ENCODE measurements at places on chromosomes 4 and X.

DNA sequence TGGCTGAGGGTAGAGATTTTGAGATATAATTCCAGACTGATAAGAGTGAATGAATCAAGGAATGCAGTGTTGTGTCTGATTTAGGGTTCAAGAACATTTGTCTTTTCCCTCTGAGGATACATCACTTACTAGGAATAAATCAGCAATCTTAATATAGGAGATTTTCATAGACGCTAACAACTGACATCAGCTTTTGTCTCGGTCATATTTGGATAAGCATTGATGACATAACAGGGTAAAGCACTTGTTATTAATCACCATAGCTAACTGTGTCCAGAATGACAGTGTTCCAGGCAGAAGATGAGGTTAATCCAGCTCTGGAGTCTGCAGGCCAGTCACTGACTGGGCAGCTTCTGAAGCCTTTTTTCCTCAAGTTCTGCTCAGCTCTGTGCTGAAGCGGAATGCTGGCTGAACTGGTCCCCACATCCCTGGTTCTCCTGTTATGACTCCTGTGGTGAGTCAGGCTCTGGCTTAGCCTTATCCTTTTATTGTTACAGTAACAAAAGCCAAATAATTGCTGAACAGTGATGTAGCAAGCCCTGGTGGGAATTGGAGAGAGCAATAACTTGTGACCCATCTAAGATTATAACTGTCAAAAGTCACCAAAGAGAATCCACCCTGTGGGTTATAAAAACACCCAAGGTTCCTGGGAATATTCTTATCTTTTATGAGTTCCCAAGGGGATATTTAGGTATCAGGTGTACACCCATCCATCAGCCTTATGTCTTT, 41.8 kb downstream of the FNIP2 start:
- peak; percentile 61 for DNase-seq

DNA sequence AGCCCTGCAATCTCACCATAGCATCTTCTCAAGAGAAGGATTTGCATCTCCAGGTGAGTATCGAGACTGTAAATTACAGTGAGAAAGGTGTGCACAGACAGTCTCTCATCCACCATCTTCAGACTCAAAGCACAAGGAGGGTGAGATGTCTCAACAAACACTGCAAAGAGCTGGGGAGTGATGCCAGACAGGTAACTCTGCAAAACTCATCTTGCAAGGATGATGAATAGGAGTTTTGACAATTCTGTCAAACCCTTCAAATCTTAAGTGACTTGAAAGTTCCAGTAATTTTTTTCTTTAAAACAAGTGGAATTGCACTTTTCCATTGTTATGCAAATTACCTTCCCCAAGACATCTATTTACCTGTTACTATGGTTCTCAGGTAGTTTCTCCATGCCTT, 277.2 kb upstream of the VCX3A start:
- DNase-seq: no peak

- no peak for DNase-seq
Measured at GRCh38 chrX:109635146-109635545, 10.2 kb upstream of the KCNE5 start.

- no peak for DNase-seq
Measured at GRCh38 chr4:35461931-35462659, 782.2 kb downstream of the ARAP2 start.

DNA sequence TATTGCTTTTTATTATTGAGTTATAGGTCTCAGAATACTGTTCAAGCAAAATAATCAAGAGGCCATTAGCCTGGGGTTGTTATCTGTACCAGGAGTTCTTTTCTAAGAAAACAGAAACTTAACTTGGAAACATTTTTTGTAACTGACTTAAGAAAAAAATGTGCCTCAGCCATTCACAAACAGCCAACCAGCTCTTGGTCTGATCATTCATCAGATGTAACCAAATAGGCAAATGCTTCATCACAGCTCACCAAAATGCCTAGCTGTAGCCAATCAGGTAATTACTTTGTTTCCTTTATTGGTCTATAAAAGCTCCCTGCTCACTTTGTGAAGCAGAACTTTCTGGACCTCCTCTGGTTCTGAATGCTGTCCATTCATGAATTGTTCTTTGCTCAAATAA, 387.7 kb downstream of the FAT4 start:
- no peak for DNase-seq

DNA sequence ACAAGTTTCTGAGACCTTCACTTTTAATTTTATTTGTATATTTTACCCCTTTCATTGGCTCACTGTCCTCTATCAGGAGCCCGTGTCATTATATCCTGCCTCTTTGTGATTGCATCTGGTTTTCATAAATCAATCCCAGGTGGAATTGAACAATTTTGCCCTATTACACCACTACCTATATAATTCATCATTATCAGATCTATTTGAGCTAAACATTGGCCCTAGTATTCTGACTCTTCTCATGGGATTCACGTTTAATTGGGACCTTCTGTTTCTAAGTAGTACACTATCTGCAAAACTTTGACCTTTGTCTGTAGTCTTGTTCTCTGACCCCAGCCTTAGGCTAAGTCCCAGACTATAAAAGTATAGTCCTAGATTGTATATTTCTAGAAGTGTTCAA, 114.1 kb downstream of the FAT4 start:
- DNase-seq: no peak

DNA sequence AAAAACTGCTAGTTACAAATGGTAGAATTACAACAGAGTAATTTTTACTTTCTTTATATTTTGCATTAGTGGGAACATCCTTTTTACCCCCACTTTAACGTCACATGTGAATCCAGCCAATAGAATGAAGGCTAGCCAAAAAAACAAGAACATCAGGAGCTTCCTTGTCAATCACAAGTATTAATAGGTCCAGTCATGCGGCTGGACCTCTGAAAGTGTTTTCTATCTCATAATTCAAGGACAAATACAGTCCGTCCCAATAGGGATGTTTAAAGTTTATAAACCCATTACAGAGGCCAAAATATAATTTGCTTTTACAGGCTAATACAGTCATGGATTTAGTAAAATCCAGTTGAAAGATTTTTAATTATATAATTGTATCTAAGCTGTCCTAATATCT, 110.7 kb downstream of the APBB2 start:
- DNase-seq: no peak

GRCh38 chrX:70134116-70134477, 850 bp downstream of the IGBP1 start:
- no peak for DNase-seq

DNA sequence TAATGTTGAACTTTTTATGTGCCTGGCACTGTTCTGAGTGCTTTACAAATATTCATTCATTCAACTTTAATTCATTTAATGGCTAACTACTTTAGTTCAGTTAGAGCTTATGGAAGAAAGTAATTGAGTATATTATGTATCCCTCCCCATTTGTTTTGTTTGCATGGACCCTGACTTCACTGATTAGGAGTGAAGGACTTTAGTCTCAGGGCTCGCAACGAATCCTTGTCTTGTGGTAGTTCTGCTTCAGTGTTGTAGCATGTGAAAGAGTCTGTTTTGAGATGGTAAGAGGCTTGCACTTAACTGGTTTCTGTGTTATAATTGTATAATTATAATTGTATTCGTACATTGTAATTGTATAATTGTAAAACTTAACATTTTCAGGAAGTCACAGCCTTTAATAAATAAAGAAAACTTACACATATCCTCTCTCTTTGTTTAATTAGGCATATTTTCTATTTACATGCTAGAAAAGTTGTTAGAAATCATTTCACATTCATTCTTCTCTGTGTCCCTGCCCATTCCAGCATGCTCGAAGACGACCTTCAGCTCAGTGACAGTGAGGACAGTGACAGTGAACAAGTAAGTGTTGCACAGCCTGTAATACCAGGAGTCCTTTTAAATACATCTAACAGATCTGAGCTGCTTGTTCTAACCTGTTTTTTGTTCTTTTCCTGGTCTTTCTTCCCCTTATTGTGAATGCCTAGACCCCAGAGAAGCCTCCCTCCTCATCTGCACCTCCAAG, 115.1 kb downstream of the KLHL8 start:
- no peak for DNase-seq

- no peak for DNase-seq
Measured at GRCh38 chr4:165367040-165367439, 11.8 kb upstream of the CPE start.

GRCh38 chrX:38260231-38260630, 39.6 kb upstream of the SRPX start:
- DNase-seq: no peak

DNA sequence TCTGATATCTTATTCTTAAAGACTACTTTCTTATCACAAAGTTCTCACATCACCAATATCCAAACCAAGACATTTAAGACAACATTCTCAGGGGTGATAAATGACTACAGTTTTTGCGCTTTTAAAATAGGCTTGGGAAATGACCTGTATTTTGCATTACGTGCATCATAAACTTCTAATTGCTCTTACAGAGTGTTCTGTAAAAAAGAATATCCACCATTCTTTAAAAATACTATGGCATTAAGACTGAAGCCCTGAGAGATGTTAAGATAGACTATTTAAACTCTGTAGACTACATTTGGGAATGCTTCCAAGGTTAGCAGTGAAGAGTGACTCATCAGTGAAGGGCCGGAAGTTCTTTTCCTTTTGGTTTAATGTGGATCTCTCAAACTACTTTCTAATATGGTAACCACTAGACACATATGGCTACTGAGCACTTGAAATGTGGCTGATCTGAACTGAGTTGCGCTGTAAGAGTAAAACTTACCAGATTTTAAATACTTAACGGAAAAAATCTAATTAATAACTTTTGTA, 518.8 kb upstream of the FTHL17 start:
- DNase-seq: no peak

DNA sequence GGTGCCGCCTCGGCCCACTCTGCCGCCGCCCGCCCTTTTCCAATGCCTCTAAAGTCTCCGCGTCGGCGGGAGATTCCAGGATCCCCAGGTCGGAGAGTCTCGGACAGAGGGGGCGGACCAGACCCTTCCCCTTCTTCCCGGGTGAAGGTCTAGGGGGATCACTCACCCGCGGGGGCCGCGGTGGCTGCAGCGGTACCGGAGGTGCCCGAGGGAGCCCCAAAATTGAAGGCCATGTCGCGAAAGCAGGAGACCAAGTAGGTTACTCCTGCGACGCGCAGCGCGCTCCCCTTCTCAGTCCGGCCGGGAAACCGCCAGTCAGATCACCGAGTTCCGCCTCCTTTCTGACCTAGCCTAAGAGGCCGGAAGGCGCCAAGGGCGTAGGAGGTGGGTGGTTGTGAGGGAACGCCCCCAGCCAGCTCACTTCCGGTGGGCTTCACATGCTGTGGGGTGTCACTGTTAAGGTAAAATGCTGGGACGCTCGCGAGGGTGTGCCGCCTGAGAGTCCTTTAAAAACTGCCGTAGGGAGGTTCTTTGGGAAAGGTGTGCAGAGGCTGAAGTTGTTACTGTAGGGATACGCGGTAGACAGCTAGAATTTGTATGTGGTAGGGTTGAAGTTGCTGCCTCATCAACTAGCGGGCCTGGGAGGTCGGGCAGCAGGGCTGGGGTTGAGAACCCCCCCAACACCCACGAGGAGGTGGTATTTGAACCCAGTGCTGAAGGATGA, at the start of gene NUP54:
TSS of gene NUP54 (minus strand) at position 256 of the 724 bp plus-strand sequence. CDS start at position 233, 23 bp downstream.
- DNase-seq: peak; percentile 98

DNA sequence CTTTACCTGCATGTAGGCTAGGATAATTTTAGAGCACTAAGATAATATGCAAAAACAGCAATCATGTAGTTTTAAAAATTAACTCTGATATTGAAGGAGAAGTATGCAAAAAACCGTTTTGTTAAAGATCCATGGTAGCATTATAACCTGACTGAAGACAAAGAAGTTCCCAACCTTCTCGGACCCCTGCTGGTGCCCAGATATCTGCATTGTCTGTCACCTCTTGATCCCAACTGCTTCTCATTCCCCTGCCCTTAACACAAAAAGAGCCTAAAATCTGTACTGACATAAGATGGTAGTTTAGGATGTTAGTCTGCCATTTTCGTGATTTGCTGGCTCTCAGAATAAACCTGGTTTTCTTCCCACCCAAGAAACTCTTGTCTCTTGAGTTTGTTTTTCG, 61.5 kb upstream of the UCP1 start:
- DNase-seq: no peak

- no peak for DNase-seq
Measured at GRCh38 chr4:77269505-77269904, 112.5 kb downstream of the CCNG2 start.

- no peak for DNase-seq
Measured at GRCh38 chr4:89299153-89299791, 8.3 kb downstream of the GPRIN3 start.

- no peak for DNase-seq
Measured at GRCh38 chrX:79452881-79453280, 85.7 kb upstream of the ITM2A start.

DNA sequence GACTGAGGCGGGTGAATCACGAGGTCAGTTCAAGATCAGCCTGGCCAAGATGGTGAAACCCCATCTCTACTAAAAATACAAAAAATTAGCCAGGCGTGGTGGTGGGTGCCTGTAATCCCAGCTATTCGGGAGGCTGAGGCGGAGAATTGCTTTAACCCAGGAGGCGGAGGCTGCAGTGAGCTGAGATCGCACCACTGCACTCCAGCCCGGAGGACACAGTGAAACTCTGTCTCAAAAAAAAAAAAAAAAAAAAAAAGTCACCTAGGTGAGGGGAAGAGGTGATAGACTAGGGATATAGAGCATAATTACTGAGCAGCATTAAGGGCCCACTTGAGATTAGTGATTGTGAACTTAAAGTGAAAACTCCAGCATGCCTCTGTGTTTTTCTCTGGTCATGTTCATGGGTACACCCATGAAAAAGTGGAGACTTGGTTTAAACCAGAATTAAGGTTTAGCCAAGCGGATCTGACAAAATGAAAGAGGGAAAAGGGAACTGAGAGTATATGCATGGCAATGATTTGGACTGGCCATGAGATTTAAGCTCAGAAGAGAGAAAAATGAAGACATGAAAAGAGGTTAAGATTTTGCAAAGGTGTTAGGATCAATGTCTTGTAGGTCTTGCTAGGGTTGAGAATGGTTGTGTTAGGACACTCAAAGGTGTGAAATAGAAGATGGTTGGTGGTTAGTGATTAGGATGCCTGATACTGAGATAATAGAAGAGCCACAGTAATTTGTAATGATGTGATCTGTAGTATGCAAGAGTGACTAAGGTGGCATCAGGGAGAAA, 105.0 kb downstream of the RAB28 start:
- DNase-seq: no peak

DNA sequence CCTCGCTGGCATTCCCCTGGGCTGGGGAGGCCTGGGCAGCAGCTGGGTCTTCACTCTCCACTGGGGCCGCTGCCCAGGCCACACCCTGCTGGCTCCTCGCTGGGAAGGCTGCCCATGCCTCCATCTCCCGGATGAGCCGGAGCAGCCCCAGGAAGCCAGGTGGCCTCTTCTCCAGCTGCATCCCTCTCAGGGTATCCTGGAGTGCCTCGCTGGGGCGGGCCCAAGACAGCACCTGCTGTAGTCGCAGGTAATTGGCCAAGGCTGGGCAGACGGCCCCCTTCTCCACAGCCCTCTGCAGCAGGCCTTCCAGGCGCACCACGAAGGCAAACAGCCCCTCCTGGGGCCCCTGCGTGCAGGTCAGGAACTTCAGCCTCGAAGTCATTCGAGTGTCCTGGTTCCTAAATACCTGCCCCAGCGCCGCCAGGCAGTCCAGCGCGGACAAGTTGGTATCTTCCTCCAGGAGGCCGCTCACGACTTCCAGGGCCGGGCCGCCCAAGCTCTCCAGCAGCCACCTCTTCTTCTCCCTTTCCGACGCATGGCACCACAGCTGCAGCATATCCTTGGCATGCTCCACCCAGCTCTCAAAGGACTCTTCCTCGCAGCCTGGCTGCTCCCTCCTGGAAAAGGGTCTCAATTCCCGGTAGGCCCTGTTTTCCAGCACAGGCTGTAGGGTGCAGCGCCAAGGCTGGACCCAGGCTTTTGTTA, 3.7 kb downstream of the PNMA6E start:
- no peak for DNase-seq
